Activated naive CD4-positive, alpha-beta T cell (primary cell): ENCODE measurements at places on chromosomes 3 and 15.
A peak's percentile ranks its signal among the peaks of the same experiment; 100 is the strongest.

DNA sequence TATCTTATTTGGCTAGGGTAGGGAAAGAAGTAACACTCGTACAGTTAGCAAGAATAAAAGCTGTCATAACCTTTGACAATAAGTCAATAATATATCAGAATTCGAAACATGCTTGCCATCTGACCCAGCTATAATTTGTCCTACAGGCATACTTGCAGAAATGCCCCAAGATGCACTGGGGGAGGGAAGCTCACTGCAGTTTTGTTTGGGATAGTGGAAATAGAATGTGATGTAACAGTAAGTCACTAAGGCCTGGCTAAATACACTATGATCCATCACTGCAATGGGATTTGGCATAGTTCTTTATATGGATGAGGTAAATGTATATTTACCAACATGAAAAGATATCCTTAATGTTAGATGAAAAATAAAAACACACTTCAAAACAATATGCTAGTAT is 25.5 kb upstream of the TMOD3 start:
- DNase-seq: no peak

DNA sequence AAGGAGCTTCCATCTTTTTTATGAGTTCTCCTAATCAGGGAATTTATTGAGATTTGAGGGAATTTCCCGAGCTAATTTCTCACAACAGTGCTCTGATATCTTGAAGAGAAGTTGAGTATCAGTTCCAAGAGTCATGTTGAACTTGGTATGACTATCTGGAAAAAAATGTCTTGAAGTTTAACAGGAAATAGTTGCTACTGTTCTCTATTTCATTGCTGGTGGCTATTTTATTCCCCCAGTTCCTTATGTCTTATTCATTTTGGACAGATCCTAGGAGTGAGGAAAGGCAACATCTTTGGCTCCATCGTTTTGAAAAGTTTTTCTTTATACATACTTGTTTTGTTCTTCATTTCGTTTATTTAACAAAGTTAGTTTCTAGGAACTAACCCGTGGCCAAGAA is 307.8 kb upstream of the AGTR1 start:
- DNase-seq: no peak

- DNase-seq: no peak
Observed at GRCh38 chr15:38860253-38860652, 295.6 kb upstream of the RASGRP1 start.

DNA sequence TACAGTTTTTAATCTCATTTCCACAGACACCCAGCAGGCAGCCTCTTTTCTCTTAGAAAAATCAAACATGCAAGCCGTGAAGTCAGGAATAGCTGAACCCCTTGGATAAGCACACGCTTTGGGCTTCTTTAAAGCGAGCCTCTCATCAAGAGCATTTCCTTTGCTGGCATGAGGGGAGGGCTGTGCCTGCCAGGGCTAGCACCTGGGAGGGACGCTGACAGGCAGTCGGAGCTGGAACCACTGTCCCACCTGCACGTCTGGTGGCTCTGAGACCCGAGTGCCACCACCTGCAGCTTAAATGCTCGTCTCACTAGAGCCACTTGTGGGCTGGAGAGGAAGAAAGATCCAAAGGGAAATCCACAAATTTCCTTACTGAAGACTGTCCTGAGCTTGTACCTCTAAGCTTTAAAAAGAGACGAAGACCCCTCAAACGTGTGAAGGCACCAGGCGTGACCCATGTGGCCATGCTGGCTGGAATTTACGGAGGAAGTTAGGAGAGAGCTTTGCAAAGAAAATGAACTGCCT is 9.4 kb downstream of the MAP6D1 start:
- no peak for DNase-seq

DNA sequence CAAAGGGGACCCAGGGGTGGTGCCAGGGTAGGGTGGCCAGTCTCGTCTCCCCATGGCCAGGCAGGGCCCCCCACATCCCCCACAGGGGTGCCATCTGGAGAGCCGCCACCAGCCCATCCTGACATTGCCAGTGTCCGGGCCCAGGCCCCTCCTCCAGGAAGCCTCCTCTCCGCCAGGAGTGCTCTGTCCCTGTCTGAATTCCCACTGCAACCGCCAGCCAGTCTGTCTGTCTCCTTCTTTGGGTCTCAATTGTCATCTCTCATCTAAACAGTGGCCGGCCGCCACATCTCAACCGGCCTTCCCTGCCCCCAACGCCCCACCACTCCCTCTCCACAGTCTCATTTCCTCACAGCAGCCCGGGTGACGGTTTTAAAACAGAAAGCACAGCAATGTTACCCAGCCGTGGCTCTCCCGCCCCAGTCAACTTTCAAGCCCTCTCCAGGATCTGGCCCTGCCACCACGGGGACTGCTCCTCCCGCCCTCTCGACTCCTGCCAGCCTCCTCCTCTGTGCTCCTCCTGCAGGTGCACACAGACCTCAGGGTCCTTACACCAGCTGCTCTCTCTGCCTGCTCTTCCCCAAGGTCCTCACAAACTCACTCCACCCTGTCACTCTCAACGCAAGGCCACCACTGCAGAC is 57.0 kb downstream of the IQSEC1 start:
- peak; percentile 40 for DNase-seq

GRCh38 chr15:40347559-40348473 is 3.0 kb upstream of the PHGR1 start:
- no peak for DNase-seq

DNA sequence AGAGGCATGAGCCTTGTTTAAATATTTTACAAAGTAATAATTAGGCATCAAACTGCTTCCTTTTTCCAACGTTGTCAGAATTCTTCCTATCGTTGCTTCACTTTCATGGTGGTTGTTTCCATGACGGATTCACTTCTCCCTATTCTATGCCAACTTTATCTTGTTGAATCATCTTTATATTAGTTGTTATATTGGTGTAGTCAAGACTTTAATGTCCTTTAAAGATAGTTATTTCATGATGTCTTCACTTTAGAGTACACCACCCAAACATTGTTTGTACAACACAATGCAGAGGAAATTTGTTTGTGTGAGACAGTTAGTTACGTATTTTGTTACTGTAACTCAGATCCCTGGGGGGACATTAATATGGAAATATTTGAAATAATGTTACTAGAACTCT is 61.9 kb downstream of the CRYBG3 start:
- DNase-seq: no peak

DNA sequence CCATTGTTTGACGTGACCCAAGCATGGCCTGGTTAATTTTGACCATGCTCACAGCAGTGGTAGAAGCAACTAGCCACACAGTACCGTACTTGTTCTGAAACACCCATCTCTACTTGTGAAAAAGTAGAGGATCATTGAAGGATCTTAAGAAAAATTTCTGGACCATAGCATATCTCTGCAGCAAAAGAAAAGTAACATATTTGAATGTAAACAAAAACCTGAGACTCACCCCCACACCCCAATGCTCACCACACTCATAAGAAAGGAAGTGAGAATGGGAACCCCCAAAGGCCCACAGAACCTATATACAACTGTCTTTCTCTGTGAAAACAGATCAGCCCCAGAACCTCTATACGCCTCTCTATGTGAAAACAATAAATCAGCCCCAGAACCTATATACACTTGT is 33.8 kb upstream of the TFRC start:
- DNase-seq: no peak

GRCh38 chr15:98715401-98715800 is 67.1 kb downstream of the IGF1R start:
- no peak for DNase-seq

DNA sequence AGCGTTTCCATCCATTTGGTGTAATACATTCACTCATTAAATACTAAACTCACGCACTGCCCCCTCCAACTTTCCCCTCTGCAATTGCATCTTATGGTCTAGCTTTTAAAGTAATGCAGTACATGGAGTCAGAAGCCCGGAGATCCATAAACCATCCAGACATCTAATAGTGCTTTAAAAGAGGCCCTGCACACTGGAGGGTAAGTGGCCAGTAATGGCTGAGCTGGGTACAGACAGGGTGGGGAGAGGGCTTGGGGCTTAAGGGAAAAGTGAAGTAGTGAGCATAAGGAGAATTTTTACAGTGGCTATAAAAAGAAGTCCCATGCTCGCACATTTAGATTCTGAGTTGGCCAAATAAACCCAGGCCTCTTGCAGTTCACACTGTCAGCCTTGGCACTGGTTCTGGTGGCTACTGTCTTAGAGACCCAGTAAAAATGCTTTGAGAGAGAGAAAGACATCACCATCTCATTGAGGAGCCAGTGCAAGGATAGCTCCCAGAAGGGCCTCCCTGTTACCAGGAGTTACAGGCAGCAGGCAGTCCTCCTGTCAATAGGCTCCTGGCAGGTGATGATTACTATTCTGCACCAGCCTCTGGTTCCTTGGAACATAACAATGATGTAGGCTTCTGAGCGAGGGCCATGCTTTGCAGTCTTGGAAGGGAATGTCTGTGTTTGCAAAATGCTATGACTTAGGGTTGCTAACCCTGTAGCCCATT is 112.6 kb upstream of the NEO1 start:
- no peak for DNase-seq

GRCh38 chr3:16871915-16872842 is 12.6 kb upstream of the PLCL2 start:
- no peak for DNase-seq

GRCh38 chr3:138125548-138126221 is 6.5 kb downstream of the A4GNT start:
- no peak for DNase-seq
